ENCODE measurements at places on chromosomes 12 and 14.

DNA sequence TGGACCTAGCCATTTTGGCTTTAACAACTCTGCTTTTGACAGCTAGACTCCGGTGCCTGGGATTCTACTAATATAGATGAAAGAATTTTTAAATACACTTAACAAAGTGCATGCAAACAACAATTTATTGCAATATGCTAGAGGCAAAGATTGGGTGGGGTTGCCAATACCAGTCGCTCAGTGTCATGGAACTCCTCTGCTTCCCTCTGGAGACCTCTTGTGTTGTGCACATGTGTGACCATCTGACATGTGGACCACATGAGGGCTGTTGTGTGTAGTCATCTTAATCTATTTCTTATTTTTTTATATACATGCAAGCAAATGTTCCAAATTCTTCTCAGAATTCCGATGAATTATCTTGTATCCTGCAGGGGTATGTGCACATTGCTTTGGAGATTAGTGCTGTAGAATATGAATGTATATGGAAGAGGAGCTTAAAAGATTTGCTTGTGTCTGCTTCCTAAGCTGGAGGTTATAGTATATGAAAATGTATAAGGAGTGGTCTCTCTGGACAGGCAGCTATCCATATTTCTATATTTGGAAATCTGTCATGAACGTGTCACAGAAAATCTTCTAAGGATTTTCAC lies 24.2 kb upstream of the STXBP6 start:
- DNase-seq, result no peak

DNA sequence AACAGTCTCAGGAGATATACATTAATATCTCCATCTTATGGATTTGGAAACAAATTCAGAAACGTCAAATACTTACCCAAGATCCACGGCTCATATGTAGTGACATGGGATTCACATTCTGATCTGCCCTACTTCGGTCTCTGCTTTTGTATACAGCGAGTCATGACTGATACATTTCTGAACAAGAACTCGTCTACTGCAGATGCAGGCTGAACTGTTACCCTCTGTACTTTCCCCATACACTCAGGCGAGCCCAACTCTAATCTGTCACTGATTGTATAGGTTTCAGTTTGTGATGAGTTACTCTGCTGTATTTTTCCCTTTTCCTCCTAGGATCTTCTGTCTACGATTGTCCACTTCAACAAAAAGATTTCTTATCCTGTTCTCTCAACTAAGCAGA lies 441.6 kb downstream of the CCDC91 start:
- no peak for DNase-seq

GRCh38 chr14:59664741-59665140 lies 88.1 kb upstream of the CCDC175 start:
- DNase-seq, result no peak

DNA sequence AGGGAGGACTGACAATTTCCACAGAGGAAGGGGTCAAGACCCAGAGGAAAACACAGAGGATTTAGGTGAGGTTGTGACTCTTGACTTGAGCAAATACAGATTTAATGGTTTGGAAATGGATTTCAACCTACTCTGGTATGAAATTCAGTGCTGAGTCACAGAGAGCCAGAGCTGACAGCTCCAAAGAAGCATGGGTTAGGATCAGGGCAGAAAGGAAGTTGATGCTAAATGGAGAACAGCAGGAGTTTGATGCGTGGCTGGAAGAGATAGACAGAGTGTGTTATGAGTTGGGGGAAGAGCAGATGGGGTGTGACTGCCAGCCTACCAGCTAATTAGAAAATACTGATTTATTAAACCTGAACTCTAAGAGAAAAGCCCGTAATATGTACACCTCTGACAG lies 272.6 kb downstream of the FOXG1 start:
- peak; percentile 12 for DNase-seq

- DNase-seq, result no peak
These were observed 1.8 kb downstream of the KITLG start for GRCh38 chr12:88578276-88579160.

DNA sequence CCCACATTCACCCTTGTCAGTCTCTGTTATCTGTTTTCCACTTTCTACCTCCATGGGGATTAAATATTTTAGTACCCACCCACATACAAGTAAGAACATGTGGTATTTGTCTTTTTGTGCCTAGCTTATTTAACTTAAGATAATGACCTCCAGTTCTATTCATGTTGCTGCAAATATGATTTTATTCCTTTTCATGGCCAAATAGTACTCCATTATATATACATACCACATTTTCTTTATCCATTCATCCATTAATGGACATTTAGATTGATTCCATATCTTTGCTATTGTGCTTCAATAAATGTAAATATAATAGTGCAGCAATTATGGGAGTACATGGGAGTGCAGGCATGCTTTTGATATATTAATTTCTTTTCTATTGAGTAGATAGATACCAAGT lies 185.8 kb downstream of the RPAP3 start:
- DNase-seq, result no peak

- no peak for DNase-seq
These were observed 90.2 kb downstream of the LIN7A start for GRCh38 chr12:80847575-80847974.

DNA sequence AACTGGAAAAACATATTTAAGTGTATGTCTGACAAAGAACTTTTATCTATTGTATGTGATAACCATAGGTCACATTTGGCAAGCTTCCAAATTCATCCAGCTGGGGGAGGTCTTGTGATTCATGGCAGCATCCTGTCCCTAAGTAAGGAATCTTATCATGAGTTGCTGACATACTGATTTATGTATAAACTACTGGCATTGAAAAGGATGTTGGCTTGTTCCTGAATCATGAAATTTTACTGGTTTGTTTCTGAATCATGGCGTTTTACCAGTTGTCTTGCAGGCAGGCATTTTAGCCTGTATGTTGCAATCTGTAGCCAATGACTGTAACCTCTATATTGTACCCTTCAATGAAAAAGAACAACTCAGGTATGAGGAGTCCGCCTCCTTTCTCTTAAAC lies 244.8 kb downstream of the IPO8 start:
- DNase-seq, result no peak

DNA sequence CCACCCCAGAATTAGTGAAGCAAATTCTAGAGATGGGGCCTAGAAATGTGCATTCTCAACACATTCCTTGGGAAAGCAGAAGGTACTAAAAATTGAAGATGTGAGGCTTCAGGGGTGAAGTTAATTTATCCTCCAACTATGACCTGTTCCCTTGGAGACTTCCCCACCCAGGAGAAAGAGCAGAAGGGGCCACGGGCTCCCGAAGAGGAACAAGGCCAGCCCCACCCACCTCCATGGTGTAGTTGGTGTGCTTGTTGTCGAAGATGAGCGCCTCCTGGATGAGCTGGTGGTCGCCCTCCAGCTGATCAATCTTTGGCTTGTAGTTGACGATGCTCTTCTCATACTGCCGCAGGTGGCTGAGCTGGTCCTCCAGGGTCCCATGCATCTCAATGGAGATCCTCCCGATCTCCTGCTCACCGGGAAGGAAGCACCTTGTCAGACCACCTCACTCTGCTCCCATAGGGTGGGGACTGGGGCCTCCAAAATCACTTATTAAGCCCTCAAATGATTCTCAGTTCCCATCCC lies 87.8 kb upstream of the ZFP36L1 start:
- DNase-seq, result no peak

GRCh38 chr14:98956661-98957060 lies 315.3 kb downstream of the BCL11B start:
- DNase-seq, result no peak

DNA sequence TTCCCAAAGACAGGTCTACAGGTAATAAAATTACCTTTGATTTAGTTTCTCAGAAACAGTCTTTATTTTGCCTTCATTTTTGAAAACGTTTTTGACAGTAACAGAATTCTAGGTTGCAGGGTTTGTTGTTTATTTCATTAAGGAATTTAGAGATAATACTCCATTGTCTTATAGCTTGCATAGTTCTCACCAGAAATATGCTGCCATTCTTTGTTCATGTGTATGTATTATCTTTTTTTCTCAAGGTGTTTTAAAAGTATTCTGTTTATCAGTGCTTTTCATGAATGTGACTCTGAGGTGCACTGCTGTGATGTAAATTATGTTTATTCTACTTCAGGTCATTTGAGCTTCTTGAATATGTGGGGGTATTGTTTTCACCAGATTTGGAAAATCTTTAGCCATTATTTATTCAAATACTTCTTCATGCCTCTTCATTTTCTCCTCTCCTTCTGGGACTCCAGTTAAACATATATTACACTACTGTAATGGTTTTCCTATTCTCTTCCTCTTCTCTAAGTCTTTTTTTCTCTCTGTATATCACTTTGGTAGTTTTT lies 32.7 kb downstream of the ZNF605 start:
- no peak for DNase-seq

DNA sequence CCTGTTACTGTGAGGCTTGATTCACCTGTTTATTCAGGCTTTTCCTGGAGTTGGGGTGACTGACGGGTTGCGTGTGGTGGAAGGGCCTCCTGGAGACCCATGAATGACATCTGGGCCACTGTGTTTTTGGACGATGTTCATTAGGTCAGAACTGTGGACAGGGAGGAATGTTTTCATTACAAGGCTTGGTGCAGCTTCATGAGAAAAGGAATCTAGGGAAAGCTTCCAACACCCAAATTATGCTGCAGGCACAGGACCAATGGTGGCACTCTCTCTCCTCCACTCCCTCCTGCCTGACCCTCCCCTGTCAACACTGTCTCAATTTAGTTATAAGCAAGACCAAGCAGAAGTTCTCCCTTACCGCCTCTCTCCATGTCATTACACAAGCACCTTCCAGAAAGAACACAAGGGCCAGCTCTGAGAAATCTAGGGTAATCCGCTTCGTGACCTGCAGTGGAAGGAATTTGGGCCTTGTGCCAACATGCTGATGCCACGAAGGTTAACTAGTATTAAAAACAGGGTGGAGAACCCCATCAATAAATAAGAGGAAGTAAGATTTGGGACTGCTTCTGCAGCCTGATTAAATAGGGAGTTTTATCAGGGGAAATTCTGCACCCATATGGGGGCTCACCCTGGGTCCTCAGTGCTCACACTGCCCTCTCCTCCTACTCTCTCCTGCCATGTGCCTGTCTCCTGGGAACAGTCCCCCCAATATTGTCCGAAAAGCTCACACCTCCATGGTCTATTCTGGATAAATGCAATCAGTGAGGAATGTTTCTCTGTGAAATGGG lies 200.3 kb downstream of the KTN1 start:
- peak; percentile 19 for DNase-seq

- DNase-seq, result no peak
These were observed 164.5 kb upstream of the DYRK2 start for GRCh38 chr12:67483871-67484554.

DNA sequence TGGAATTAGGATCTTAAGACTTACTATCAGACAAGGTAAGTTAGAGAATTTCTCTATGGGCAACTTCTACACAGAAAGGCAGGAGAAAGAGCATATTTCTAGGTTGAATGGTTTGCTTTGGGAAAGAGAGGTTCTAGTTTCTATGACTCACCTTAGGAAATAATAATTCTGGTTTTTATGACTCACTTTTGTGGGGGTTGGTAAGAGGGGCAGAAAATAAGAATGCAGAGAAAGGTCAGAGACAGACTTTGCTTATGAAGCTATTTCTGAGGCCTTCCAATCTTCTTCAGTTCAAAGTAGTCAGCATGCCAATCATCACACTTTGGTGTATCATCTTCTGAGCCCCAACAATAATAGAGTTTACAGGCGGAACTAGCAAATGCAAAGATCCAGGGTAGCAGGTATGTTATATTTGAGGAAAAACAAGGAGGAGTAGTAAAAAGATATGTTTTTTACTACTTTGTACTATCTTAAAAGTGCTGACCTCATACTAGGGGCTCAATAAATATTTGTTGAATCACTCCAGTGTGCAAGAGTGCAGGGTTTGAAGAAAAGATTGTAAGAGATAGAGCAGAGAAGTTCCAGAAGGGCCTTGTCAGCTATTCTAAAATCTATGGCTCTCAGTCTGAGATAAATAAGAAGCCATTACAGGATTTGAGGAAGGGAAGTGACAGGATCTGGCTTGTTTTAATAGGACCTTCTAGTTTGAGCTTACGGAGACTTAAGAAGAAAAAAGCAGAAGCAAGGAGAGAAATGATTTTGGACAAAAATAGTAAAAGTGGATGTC lies 56.7 kb upstream of the LRFN5 start:
- DNase-seq, result no peak

GRCh38 chr12:23949348-23950209 lies at the start of gene SOX5:
SOX5 (minus strand) TSS chr12:23949670; CDS start chr12:23949601, 69 bp downstream.
- DNase-seq, result no peak

DNA sequence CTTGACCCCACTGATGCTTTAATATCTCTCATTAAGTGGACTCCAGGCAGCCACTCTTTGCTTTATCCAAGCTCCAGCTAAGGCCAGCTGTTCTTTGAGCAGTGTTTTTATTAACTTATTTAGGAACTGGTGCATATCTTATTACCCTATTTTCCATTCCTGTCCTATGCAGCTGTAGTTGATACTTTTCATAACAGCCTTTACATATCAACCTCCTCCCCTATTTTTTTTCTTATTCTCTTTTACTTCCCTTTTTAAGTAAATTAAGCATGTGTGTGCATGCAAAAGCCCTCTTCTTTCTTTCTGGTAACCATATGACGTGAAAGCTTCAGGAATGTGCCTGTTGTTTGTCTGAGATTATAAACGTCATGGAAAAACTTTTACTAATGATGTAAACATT lies 121.2 kb downstream of the PTPRQ start:
- DNase-seq, result no peak

- no peak for DNase-seq
These were observed 1.2 kb downstream of the CCDC92 start for GRCh38 chr12:123971449-123971769.

DNA sequence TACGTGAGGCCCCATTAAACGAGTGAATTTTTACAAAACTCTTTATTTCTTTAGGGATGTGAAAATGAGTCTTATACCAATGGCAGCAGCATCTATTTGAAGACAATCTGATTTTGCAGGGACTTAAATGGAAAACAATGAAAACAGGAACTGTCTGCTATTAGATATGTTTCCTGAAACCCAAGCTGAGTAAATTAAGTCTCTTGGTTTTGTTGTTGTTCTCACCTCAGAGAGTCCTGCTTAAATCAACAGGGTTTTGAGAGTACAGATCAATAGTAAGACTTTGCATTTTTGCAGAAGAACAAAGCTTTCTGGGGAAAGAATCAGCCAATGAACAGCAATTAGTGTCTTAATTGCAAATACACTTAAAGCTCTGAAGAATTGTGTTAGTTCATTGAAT lies 39.1 kb upstream of the LGR5 start:
- no peak for DNase-seq

DNA sequence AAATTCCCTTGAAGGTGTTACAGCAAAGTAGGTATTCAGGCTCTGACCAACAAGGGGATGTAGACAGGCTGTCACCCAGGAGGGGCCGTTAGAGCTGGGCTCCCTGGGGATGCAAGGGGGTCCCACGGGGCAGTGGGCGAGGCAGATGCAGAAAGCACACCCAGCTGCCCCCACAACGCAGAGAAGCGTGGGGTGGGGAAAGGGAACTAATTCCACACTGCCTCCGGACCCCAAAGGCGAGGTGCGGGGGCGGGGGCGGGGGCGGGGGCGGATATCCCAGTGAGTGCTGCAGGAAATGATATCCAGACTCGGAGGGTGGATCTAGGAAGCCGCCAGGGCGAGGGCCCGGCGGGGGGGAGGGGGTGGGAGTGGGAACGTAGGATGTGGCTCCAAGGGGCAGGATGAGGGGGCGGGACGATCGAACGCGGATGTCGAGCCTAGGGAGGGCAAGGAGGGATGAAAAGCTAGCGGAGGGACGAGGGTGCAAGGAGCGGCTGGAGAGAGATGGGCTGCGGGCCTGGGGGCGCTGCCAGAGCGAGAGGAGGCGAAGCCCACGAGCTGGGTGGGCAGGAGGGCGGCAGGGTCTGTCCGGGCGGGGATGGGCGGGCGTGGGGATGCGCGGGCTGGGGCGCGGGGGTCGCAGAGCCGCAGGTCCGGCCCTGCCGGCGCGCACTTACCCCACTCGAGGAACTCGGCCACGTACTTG lies 874 bp downstream of the CDC42BPB start:
- DNase-seq, result no peak

- DNase-seq, result no peak
These were observed 29.1 kb upstream of the AEBP2 start for GRCh38 chr12:19410211-19410610.
